Gastrocnemius medialis (tissue), 4 donors: ENCODE measurements at places on chromosomes 1 and 21. TPM values are rescaled to one million over a fixed set of nuclear protein-coding genes. Genes with fewer than 3 reads are reported as not detected.
A peak's percentile ranks its signal among the peaks of the same experiment; 100 is the strongest.

Gene HSD17B7
- total RNA-seq, result 2.7 TPM

Gene CENPS
- total RNA-seq, result 3.1 TPM

DNA sequence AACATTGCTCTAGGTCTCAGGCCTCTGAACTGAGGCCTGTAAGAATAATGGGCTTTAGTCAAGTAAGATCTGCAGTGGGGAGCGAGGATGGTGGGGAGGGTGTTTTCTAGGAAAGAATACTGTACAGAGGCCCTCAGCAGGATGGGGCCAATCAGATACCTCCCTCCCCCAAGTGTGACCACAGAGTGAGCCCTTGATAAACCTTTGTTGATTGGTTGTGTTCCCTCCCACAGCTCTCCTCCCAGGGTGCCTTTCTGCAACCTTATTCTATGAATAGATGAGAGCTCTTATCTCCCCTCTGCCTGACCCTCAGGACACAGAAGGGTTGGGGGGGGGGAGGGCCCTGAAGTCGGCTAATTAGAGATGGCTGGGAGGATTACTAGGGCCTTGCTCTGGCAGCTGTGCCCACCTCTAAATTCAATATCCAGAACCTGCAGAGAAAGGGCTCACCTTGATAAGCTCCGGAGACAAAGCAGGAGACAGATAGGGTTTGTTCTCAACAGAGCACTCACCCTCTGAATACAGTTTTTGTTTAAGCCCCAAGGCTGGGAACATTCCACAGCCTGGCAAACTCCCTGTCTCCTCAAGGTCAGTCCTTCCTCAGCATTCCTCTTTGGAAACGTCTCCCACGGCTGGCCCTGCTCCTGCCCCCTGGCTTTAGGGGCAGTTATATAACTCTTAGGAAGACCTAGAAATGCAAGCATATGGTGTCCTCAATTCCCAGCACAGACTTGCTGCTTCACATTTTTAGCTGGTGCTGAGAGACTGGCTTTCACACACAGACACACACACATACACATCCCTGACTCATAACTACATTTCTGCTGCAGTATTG is 42.9 kb downstream of the ATP1A1 start:
- H3K36me3 ChIP-seq, result no peaks in the 10 kb centered on the region
- no peak for DNase-seq
- peaks cover 19% of the 10 kb centered on the region for H3K4me1 ChIP-seq
- no peak overlapping the region for H3K4me3 ChIP-seq
- no peaks in the 10 kb centered on the region for H3K27me3 ChIP-seq

Gene C1QB
- 30.6 TPM for total RNA-seq

GRCh38 chr1:74395571-74395970 is 116.8 kb downstream of the LRRC53 start:
- H3K36me3 ChIP-seq, result no peaks in the 10 kb centered on the region
- peak overlapping the region; percentile 46 for H3K27ac ChIP-seq

GRCh38 chr1:42163536-42164503 is 725 bp downstream of the GUCA2A start:
- no peak for DNase-seq
- no peaks in the 10 kb centered on the region for H3K36me3 ChIP-seq
- H3K27ac ChIP-seq, result no peak overlapping the region
- no peak overlapping the region for H3K4me3 ChIP-seq
- peaks cover 6% of the 10 kb centered on the region for H3K4me1 ChIP-seq

DNA sequence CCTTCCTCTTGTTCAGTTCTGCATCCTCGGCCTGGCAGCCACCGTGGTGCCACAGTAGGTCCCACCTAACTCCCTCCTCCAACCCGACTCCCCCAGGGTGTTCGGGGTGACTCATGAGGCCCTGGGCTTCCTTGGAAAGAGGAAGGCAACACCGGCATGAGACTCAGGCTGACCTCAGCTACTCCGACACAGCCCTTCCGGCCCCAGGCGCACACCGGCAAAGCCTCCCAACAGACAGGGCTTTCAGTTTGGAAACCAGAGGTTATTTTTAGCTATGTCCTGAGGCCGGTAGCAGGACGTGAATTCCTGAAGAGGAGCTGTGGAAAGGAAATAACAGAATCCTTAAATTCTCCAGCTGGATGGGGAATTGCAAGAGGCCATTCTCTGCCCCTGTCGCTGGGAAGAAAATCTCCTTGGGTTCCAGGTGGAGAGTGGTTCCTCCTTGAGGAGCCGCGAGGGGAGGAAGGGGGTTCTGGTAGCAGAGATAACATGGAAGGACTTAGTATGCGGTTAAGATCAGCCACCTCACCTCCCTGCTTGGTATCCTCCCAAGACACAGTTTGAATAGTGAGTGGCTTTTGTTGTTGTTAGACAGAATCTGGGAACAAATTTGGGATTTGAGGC is 24.4 kb downstream of the PLXNA2 start:
- peaks cover 60% of the 10 kb centered on the region for H3K4me1 ChIP-seq
- peak overlapping the region; percentile 81 for H3K27ac ChIP-seq
- H3K27me3 ChIP-seq, result no peaks in the 10 kb centered on the region
- H3K4me3 ChIP-seq, result no peak overlapping the region
- peak; percentile 87 for DNase-seq

Gene NCF2
- 4.1 TPM for total RNA-seq

DNA sequence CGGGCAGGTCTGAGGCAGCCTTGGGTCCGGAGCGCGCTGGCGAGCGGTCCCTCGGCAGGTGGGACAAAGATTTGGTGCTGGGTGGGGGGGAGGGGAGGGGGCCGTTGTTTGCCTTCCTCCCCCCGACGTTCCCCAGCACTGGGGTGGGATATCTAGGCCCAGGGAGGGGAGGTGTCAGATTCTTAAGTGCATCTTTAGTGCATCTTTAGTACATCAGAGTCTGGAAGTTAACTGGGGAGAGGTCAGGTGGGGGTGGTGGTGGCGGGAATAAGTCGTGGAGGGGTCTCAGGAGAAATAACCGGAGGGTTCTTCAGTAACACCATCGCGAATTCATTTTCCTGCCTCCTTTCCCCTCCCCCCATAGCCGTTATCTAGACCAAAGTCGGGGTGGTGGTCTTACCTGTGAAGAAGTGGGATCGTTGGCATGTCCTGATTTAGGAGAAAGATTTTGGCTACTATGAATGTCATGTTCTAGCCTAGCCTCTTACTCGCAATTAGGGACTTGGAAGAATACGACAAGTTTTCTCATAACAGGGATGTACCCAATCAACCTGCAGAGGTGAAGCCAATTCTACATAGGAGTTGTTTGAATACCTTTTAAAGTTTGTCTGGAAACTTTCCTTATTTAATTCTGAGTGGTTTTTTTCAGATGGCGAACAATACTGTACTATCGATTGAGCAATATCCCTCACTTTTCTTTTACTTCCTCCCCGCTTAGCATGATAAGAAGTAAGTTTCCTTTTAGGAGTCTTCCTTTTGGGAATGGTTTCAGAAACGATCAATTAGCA is 886 bp downstream of the ZMYM4 start:
- H3K4me1 ChIP-seq, result peaks cover 3% of the 10 kb centered on the region
- H3K4me3 ChIP-seq, result peak overlapping the region; percentile 75
- no peak for DNase-seq
